Progenitor cell of endocrine pancreas (in vitro differentiated cells): ENCODE measurements at places on chromosomes 16 and 17. TPM values are rescaled to one million over a fixed set of nuclear protein-coding genes. Genes with fewer than 3 reads are reported as not detected.

DNA sequence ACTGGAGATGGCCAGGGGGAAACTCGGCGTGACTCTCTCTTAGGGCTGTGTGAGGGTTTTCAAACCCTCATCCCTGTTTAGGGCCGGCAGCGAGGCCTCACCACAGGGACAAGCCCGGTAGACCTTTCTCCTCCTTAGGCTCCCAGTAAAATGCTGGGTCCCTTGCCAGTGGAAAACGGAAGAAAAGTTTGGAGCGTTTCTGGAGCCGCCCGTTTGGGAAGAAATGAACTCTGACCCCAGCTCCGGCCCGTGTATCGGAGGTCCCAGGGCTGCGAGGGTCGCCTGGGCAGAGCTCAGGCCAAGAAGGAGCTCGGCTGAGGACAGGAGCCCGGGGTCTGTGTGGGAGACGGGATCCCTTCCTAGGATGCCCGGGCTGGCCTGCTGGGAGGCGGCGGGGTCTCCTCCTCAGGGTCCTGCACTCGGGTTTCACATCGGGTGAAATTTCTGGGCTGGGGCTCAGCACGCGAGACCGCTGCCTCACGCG, 23.2 kb downstream of the ZNF213 start:
- no peak for DNase-seq

The OTOA gene
- 0.07 and 0.13 TPM in 2 replicates for total RNA-seq

DNA sequence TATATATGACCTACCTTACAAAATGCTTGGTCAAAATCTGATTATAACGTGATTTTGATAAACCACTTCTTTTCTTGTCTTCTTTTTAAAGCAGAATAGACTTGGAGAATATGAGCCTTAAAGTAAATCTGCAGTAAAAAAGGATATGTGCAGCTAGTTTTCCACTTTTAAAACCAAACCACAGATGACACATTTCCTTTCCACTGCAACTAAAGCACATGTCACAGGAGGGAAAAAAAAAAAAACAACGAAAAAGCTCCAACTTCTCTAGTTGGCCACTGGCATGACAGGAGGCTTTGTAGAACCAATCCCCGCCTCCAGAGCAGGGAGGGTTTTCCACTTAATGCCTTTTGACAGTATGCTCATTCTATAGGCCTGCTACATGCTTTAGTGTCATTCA, at the start of gene EVI2A:
Gene EVI2A (minus strand): TSS at position 142 of the 400 bp plus-strand sequence. CDS start 2,609 bp downstream, outside the sequence.
- DNase-seq = no peak

The CSH1 gene
- not detected in 2 replicates for total RNA-seq

GRCh38 chr17:67818110-67819002, 6.9 kb upstream of the BPTF start:
- no peak for DNase-seq

DNA sequence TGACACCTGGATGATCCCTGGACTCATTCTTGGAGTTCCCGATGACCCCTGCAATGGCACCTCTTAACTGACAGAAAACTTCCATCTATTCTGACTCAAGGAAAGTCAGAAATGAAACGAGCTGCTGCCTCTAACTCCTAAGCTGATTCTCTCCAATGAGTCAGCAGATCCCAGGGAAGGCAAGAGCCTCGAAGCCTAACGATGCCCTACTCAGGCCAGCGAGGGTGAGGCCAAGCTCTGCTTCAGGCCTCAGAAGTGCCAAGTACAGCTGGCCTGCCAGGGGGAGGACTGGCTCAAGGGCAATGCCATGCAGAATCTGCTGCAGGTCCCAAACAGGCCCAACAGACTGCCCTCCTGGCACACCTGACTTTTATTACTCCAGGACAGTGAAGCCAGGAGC, 36.3 kb downstream of the PLXDC1 start:
- DNase-seq = no peak
